ENCODE measurements at places on chromosomes 13 and 19.

DNA sequence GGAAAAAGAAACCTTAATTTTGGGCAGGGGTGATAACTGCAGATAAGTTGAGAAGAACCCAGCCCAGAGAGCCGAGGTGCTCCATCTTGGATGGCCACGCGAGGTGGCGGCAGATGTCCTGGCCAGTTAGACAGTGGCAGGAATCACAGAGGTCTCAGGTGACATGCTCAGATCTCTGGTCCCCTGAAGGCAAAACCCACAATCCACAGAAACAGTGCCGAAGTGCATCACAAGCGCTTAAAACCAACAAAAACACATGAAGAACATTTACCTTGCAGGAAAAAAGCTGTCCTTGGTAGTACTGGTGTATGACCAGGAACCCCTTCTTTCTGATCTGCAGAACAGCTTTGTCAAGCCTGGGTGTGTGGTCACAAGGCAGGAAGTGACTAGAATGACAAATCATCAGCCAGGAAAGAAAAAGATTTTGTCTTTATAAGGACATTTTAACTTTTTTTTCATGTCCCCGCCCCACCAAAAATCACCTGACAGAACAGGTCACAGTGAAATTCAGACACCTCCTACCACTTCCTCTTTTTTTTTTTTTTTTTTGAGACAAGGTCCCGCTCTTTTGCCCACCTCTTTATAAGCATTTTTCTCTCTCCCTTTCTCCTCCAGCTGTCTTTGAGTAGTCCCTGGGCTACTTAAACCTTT lies at the start of gene LCP1:
Gene LCP1, minus strand, starts transcription at position 338 of the 651 bp plus-strand sequence. CDS start 22,515 bp downstream, outside the sequence.
- no peak for DNase-seq

DNA sequence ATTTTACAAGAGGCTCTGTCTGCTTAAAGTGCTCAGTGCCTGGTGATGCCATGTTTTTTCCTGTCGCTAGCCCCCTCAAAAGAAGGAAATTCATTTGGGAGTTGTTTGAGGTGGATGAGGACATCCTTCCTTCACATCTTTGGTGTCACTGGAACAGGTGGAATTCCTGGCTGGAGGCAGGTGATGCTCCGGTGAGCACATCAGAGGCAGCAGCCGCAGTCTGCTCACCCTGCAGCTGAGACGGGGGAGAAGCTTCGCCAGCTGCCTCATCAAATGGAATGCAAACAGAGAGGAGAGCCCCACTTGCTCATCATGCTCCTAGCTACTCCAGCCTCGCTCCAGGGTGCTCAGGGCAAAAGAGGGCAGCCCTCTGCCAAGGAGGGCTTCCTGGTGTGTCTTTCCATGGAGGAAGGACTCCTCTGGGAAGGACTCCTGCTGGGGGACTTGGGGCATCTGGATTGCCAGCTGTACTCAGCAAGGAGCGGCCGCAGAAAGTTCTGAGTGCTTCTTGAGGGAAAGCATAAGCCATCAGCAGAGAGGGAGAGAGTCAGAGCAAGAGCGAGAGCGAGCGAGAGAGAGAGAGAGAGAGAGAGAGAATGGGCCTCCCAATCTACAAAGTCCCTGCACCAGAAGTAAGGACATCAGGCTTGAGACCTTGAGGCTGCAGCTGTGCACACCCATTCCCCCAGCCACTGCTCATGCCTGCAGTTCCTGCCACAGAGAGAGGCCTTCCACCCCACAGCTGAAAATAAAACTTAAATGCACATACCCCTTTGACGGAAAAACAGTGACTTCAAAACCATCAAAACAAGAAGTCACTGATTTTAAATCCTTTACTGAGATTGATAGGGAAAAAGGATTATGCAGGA lies 74.3 kb upstream of the UBL3 start:
- peak; percentile 86 for DNase-seq

DNA sequence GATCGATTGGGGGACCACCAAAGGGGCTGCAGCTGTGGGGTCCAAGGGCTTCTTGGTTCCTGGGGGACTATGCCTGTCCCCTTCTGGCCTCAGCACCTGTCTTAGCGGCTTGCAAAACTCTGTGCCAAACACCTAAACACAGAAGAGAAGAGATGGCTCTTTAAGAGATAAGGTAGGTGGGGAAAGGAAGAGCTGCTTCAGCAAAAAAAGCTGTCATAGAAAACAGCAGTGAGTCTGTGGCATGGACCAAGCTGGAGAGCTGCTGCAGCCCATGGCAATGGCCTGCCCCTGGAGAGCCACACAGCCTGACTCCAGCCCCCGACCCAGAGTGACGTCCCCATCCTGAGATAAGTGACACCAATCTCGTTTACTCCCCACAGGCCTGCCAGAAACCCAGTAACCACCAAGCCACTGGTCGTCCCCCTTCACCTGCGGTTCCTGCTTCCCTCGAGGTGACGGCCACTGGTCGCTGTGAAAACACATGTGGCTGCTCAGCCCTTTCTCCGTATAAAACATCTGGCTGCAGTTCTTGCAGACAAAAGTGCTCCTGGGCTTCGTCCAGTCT lies 25.0 kb upstream of the NAPA start:
- no peak for DNase-seq

DNA sequence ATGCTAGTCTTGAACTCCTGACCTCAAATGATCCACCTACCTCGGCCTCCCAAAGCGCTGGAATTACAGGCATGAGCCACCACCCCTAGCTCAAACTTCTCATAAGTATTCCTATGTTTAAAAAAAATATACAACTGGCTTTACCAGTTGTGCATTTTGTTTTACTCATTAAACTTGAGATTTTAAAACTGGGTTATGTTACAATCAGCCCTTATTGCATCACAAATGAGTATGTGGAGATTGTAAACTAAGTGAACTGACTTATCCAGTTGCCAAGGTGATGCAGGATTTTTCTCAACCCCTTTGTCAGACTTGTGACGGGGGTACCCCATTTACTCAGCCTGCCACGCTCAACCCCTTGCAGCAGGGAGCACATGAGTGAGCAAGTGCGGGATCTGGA lies 14.4 kb upstream of the GTF2F2 start:
- DNase-seq: no peak

DNA sequence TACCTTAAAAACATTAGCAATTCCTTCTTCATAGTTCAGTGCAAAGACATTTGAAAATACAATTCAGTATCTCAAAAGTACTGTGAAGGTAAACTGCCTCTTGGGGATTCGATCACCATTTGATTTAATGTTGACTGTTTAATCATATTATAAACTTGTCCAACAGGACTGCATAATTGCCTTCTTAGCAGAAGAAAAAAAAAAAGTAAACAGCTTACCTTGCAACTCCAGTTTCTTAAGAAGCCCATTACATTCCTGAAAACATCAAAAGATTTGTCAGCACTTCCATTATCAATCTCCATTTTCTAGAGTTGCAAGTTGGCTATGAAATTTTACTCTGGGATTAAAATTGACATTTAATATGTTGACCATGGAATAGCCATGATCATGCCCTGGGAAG lies 1154.6 kb downstream of the OLFM4 start:
- DNase-seq: no peak

GRCh38 chr13:28470296-28470695 lies 24.6 kb downstream of the FLT1 start:
- no peak for DNase-seq

DNA sequence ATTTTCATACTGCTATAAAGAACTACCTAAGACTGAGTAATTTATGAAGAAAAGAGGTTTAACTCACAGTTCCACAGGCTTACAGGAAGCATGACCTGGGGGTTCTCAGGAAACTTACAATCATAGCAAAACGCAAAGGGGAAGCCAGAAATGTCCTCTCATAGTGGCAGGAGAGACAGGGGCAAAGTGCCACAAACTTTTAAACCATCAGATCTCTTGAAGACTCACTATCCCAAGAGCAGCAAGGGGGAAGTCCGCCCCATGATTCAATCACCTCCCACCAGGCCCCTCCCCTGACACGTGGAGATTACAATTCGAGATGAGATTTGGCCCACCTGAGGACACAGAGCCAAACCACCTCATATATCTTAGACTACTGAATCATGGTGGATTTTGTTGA lies 198.7 kb downstream of the KCTD12 start:
- DNase-seq: no peak

DNA sequence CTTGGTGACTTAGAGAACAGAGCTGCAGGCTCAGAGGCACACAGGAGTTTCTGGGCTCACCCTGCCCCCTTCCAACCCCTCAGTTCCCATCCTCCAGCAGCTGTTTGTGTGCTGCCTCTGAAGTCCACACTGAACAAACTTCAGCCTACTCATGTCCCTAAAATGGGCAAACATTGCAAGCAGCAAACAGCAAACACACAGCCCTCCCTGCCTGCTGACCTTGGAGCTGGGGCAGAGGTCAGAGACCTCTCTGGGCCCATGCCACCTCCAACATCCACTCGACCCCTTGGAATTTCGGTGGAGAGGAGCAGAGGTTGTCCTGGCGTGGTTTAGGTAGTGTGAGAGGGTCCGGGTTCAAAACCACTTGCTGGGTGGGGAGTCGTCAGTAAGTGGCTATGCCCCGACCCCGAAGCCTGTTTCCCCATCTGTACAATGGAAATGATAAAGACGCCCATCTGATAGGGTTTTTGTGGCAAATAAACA lies 9.9 kb downstream of the APOC1 start:
- no peak for DNase-seq

DNA sequence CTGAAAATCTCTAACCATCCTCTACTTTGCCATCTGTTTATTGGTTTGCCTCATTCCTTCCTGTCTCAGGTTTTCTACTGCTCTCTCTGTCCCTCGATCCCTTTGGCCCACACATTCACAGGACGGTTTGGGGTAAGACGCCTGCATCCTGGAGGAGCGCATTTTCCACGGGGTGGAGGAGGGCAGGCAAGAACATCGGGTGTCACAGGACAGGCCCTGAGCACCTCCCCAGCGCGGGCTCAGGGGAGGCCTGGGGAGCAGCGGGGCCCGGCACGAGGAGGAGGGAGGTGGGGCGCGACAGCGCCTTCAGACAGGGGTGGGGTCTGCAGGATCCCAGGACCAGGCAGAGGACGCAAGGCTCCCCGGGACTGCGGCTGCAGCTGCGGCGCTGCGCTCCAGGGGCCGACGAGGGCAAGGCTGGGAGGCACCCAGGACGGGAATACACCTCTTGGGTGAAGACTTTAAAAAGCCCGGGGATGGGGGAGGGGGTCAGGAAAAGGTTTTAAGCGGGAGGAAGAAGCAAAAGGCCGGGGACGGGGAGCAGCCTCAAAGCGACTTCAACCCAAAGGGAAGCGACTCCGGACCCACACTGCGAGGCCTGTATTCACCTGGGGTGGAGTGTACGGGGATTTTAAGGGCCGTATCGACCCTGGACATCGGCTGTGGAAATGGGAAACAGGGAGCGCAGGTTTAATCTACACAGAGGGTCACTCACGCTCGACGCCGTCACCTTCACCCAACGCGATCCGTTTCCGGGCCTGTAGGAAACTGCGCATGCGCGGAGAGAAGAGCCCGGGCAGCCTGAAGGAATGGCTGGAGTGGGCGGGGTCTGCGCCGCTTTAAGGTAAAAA lies at the start of gene ZNF415:
Gene ZNF415, minus strand, starts transcription at position 770 of the 851 bp plus-strand sequence. CDS start 10,234 bp downstream, outside the sequence.
- DNase-seq: peak; percentile 79

DNA sequence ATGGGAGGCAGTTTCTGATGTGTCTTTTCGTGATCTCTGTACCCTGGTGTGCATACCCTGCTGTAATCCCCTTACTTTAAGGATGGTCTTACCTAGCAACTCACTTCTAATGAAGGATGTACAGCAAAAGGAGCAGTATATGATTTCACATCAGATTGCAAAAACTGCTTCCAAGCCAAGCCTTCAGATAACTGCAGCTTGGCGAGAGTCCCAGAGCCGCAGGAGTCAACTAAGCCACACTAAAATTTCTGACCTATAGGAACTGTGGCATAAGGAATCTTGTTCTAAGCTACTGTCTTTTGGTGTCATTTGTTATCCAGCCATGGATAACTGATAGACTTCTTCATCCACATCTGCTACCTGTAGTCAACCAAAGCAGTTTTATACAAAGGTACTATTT lies 496.7 kb downstream of the GPC6 start:
- DNase-seq: peak; percentile 29

DNA sequence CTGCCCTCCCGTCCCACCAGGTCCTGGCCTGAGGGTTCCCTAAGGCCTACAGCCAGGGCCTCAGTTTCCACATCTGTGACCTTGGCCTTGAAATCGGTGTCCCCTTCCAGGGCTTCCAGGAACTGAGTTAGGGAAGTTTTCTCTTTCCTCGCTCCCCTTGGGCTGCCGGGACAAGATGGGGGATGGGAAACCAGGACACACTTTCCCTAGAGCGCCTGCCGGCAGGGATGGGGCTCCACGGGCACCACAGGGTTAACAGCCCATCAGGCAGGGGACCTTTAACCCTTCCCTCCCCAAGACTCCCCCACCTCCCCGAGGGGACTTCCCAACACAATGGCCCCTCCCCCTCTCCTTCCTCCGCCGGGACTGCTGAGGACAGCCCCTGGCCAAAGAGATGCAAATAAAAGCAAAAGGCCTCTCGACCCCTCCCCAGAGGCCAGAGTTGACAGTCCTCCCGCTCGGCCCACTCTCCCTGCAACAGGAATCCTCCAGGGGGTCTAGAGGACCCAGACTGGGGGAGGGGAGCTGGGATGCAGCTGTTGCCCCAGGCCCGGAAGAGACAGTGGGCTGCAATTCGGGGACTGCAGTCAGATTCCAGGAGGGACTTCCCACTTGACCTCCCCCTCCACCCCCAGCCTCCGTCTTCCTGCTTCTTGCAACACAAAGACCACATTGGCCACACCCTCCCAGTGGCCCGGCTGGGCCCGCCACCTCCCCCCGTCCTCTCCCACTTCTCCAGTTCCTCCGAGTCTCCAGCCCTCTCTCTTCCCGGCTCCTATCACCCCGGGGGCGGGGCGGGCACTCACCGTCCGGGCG lies 3.4 kb downstream of the BBC3 start:
- peak; percentile 95 for DNase-seq

DNA sequence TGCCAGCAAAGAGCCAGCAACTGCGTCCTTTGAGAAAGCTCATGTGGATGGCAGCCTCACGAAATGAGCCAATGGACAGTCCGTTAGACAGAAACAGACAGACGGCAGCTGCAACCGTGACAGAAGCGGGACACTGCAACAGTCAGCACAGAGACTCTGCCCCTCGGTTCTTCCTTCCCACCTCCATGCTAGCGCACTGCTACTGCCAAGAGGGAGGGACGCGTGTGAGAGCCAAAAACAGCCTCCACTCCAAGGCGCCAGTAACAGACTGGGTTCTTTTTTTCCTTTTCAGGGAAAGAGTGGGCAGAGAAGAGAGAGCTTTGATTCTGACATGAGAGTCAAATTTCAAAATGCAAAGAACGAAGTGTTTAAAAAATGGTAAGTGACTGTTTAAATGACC lies 77.5 kb downstream of the SERP2 start:
- no peak for DNase-seq

- DNase-seq: peak; percentile 7
These were observed 62.7 kb downstream of the SLITRK1 start for GRCh38 chr13:83819611-83820010.

DNA sequence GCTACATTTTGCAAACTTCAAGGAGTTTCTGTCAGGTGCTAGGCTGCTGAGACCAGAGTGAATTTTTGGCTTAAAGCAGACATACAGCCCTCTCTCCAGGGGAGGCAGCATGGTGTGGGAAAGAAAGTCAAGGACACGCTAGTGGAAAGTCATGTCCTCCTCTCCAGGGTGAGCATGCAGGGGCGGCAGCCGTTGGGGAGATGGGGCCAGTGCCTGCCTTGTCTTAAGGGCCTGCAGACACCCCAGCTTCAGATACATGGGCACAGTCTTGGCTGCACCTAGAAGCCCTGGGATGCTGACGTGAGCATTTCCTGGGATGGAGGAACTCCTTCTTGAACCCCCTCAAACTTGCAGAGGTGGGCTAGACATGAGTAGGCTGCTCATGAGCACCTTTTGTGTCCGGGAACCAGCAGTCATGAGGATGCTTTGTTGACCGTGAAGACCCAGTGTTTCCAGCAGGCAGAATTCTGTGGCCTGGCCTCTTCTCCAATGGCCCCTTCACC lies 43.3 kb upstream of the PEPD start:
- DNase-seq: no peak
